GDM1 (cell line): ENCODE measurements at places on chromosomes 12 and 14.

- DNase-seq = no peak
These were observed 211.8 kb downstream of the LRRK2 start for GRCh38 chr12:40436564-40436963.

DNA sequence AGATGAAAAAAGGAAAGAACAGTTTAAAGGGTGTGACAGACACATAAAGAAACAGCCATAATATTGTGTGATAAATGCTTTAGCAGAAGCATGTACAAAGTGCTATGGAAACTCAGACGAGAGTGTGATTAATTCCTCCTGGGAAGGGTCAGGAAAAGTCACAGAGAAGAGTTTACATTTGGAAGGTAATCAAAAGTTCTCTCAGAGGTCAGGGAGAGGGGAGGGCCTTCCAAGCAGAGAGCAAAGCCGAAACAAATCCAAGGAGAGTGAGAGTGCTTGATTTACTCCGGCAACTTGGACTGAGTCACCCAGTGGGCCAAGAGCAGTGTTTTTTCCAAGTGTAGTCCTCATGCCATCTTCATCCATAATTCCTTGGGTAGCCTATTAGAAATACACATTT lies 108.3 kb downstream of the IGF1 start:
- DNase-seq = no peak

DNA sequence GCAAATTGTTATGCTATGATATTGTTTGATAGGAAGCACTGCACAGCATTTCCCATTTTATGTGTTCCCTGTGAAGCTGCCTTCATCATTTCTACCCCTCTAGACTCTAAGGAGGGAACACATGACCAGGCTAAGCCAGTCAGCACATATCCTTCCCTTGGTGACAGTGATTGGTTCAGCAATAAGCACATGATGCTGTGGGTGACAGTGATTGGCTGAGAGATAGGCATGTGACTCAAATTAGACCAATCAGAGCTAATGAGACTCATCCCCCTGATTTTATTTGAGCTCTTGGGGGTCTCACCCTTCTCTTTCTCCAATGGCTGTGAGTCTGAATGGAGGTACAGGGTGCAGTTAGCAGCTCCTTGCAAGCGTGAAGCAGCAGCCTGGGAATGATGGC lies 195.2 kb downstream of the NUAK1 start:
- DNase-seq = no peak

GRCh38 chr14:56886471-56887062 lies 76.3 kb upstream of the OTX2 start:
- DNase-seq = no peak

DNA sequence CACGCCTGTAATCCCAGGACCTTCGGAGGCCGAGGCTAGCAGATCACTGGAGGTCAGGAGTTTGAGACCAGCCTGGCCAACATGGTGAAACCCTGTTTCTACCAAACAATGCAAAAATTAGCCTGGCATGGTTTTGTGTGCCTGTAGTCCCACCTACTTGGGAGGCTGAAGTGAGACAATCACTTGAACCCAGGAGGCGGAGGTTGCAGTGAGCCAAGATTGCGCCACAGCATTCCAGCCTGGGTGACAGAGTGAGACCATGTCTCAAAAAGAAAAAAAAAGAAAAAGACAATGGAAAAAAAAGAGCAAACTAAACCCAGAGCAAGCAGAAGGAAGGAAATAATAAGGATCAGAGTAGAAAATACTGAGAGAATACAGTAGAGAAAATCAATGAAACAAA lies 5.4 kb downstream of the CHURC1 start:
- DNase-seq = no peak

DNA sequence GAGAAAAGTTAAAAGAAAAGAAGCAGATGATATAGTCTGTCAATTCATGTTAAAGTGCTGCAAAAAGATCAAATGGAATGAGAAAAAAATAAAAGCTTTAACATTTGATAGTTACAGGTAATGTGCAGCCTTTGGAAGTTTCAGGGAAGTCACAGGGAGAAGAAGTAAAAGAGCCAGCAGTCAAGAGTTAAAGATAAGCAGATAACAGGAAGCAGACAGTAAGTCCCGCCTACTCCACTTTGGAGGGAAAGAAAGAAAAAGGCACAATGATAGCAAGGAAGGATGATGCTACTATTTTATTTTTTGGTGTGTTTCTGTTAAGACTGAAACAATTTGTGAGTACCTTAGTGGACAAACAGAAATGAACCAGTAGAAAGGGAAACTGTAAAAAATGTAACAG lies 111.1 kb upstream of the KRR1 start:
- DNase-seq = no peak
